NT2/D1 (cell line): ENCODE measurements at places on chromosomes 2 and 18.

GRCh38 chr2:174593574-174594203 is 3.9 kb downstream of the WIPF1 start:
- no peak for DNase-seq

DNA sequence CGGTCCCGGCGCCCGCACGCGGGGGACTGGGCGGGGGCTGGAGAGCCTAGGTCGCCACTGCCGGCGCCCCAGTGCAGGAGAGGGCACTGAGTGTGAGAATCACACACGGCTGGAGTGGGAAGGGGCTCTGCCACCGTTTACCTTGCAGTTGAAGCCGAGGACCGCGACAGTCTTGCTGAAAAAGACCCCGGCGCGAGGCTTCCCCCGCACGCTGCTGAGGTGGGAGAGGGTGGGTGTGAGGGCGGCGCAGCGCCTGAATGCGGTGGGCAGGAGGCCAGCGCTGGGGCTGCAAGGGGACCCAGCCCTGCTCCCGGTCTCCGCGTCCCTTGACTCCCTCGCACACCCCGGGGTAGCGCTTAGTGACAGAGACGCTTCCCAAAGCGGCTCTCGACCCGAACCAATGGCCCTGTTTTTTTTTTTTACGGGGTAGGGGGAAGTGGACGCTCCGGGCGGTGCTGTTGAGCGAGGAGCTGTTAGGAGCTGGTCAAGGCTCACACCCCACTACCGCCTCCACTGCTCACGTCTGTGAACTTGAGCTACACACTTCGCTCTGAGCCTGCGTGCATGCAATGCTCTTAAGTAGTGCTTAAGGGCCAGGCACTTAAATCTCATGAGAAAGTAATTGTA is 794 bp downstream of the NOTO start:
- DNase-seq: no peak

- DNase-seq: no peak
Measured at GRCh38 chr2:130743278-130743677, 12.1 kb upstream of the AMER3 start.

- no peak for DNase-seq
Measured at GRCh38 chr2:71700658-71701397, 247.5 kb downstream of the DYSF start.

GRCh38 chr2:235745597-235745996 is 251.8 kb downstream of the AGAP1 start:
- DNase-seq: no peak

GRCh38 chr2:207983641-207984042 is 41.7 kb downstream of the PLEKHM3 start:
- no peak for DNase-seq

DNA sequence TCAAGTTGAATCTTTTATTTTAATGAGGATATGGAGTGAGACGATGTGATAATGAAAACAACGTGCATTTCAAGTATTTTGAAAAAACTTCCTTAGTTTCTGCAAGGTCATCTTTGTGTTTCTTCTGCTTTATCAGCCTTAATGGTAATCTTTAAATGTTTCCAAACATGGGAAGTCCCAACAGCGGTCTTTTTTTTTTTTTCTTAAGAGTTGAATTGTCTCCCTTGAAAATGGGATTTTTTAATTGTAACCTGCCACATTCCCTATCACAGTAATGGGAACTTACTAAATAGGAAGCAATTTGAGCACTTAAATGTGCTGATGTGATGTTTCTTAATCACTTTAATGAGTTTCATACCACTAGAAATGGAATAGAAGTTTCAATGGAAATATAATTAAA is 45.8 kb downstream of the ATIC start:
- DNase-seq: no peak

GRCh38 chr2:49111456-49111855 is 42.9 kb downstream of the FSHR start:
- no peak for DNase-seq
